Central memory CD8-positive, alpha-beta T cell (primary cell): ENCODE measurements at places on chromosomes 4 and X.

DNA sequence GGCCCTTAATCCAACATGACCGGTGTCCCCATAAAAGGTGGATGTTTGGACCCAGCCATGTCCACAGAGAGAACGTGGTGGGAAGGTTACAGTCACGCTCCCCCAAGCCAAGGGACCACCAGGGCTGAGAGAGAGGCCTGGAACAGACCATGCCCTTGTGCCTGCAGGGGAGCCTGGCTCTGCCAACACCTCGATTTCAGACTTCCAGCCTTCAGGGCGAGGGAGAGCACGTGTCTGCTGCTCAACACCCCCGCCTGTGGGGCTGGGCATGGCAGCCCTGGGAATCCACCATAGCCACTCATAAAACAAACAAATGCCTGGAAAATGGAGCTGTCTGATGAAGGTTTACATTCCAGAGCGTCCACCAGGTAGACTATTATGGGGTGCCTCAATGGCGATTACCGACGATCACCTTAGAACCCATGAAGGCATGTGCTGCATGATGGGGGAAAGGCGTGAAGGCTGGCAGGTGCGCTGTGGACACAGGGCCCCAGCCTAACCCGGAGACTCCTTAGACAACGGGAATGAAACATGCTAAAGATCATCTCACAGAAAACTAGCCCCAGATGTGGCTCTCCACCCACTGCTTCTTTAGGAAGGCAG lies 42.3 kb upstream of the HMX1 start:
- no peak for DNase-seq
- no peaks in the 10 kb centered on the region for H3K36me3 ChIP-seq
- H3K4me1 ChIP-seq, result peaks cover 5% of the 10 kb centered on the region

DNA sequence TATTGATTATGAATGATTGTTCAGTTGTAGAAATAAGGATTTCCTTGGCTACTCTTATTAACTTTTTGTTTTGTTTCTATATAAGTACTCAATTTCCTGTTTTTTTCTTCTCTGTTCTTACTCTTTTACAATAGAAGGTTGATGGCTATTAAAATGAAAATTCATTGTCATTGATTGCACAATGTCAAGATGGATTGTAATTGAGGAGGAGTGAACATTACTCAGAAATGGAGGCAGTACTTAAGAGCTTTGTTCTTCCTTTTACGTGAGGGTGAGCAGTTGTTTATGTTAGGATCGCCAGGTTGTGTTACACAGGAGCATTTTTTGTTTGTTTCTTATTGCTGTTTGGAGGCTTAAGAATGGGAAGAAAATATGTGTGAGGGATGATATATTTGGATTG lies 2062.4 kb downstream of the ARAP2 start:
- no peaks in the 10 kb centered on the region for H3K4me1 ChIP-seq
- H3K4me3 ChIP-seq, result no peak overlapping the region
- H3K36me3 ChIP-seq, result no peaks in the 10 kb centered on the region
- H3K27ac ChIP-seq, result no peak overlapping the region
- no peak for DNase-seq

GRCh38 chrX:101709384-101709783 lies 49.7 kb upstream of the ARMCX2 start:
- peaks cover 2% of the 10 kb centered on the region for H3K36me3 ChIP-seq
- H3K4me1 ChIP-seq, result no peaks in the 10 kb centered on the region
- H3K27ac ChIP-seq, result no peak overlapping the region

DNA sequence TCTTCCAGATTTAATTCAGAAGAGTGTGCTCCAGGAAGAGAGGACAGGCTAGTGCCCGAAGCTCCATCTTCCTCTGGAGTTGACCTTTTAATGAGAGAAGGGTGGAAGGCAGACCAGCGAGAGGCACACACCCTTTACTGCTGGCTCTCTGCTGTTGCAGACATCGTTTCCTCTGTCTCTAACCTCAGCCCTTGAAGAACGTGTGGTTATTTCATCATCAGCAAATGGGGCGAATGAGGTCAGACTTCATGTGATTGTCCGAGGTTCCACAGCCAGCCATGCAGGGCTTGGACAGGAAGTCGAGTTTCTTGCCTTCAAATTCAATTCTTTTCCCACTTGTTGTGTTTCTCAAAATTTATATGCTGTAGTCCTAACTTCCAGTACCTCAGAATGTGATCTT lies 155.2 kb upstream of the MSX1 start:
- no peaks in the 10 kb centered on the region for H3K27me3 ChIP-seq
- H3K36me3 ChIP-seq, result no peaks in the 10 kb centered on the region
- no peak for DNase-seq
- no peaks in the 10 kb centered on the region for H3K4me1 ChIP-seq
- H3K4me3 ChIP-seq, result no peak overlapping the region
- H3K27ac ChIP-seq, result no peak overlapping the region

DNA sequence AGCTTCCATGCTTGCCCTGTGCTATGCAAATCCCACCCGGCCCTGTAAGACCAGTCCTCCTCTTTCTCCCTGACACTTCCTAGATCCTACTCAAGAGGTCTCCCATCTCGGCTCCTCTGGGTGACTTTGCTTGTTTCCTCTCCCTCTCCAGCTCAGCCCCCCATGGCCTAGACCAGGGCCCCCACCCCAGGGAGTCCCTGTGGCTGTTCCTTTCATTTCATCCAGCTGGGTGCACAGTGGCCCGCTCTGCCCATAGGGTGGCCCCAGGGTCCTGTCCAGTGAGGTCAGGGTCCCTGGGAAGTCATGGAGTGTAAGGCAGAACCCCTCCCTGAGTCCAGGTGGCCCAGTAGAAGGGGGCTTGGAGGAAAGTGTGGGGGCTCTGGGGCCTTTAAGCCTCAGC lies 52.3 kb upstream of the NKX1-1 start:
- no peak overlapping the region for H3K27ac ChIP-seq
- H3K4me1 ChIP-seq, result no peaks in the 10 kb centered on the region

- peaks cover under 1% of the 10 kb centered on the region for H3K36me3 ChIP-seq
- H3K27ac ChIP-seq, result peak overlapping the region; percentile 55
- no peak overlapping the region for H3K4me3 ChIP-seq
- no peaks in the 10 kb centered on the region for H3K27me3 ChIP-seq
Measured at GRCh38 chr4:5755161-5755560, 44.2 kb downstream of the EVC start.

DNA sequence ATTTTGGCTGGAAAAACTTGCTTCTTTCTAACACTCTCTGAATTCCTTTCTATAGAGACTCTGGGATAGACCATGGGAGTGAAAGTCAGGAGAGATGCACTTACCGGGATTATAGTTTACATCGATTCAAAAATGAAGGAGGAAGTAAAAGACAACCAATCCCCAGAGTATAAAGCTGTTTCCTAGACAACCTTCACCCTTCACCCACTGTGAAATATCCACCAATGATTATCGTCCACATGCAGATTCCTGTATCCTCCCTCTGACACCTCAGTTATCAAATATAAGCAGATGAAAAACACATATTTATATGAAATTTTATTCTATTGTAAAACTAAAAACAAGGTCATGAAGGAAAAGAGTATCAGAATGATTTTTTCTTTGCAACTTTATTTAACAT lies 258.8 kb upstream of the GK2 start:
- H3K36me3 ChIP-seq, result no peaks in the 10 kb centered on the region
- no peaks in the 10 kb centered on the region for H3K4me1 ChIP-seq
- no peak for DNase-seq
- peaks cover 6% of the 10 kb centered on the region for H3K27me3 ChIP-seq
- no peak overlapping the region for H3K4me3 ChIP-seq

- H3K4me3 ChIP-seq, result no peak overlapping the region
- H3K36me3 ChIP-seq, result no peaks in the 10 kb centered on the region
- no peak for DNase-seq
- H3K27ac ChIP-seq, result no peak overlapping the region
- H3K27me3 ChIP-seq, result no peaks in the 10 kb centered on the region
Measured at GRCh38 chr4:33334416-33334815, 2614.2 kb downstream of the PCDH7 start.

GRCh38 chrX:36501169-36501702 lies 506.9 kb upstream of the FAM47C start:
- peaks cover 3% of the 10 kb centered on the region for H3K36me3 ChIP-seq
- H3K27me3 ChIP-seq, result no peaks in the 10 kb centered on the region
- no peak overlapping the region for H3K4me3 ChIP-seq
- H3K27ac ChIP-seq, result no peak overlapping the region
- no peak for DNase-seq
- H3K4me1 ChIP-seq, result no peaks in the 10 kb centered on the region

GRCh38 chr4:155444721-155445120 lies 68.0 kb upstream of the MAP9 start:
- DNase-seq, result no peak
- H3K4me3 ChIP-seq, result no peak overlapping the region
- no peaks in the 10 kb centered on the region for H3K36me3 ChIP-seq
- H3K27ac ChIP-seq, result no peak overlapping the region
- peaks cover 24% of the 10 kb centered on the region for H3K27me3 ChIP-seq
- no peaks in the 10 kb centered on the region for H3K4me1 ChIP-seq

GRCh38 chr4:57719456-57719855 lies 609.3 kb upstream of the IGFBP7 start:
- no peak overlapping the region for H3K27ac ChIP-seq
- no peak overlapping the region for H3K4me3 ChIP-seq
- no peaks in the 10 kb centered on the region for H3K36me3 ChIP-seq

DNA sequence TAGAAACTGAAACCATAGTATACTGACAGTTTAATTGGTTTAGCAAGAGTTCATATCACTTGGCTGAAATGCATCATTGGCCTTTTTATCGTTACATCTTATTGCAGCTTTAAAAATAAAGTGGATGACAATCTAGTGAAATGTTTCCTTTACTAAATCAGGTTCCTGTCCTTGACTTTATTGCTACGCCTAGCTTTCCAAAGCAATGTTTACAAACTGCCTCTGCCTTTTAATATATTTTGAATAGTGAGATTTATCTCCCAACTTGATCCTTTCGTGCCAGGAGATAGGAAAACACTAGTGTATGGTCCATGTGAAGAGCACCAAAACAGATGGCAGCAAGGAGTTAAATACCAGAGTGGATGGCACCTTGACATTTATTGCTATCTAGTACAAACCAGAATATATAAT lies 67.0 kb downstream of the GPC3 start:
- no peak overlapping the region for H3K4me3 ChIP-seq
- H3K27ac ChIP-seq, result no peak overlapping the region
- H3K4me1 ChIP-seq, result peaks cover 7% of the 10 kb centered on the region
- H3K36me3 ChIP-seq, result no peaks in the 10 kb centered on the region

DNA sequence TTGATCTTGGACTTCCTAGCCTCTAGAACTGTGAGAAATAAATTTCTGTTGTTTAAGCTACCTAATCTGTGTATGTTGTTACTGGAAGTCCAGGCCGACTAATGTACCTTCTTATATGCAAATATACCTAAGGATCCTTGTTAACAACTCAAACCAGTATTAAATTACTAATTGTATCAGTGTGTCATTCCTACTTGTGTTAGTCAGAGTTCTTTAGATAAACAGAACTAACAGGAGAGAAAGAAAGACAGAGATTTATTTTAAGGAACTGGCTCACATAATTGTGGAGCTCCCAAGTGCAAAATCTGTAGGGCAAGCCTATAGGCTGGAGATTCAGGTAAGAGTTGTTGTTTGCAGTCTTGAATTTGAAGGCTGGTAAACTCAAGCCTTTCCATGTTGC lies 120.0 kb downstream of the ADGRL3 start:
- H3K36me3 ChIP-seq, result no peaks in the 10 kb centered on the region
- no peak overlapping the region for H3K27ac ChIP-seq
- DNase-seq, result no peak
- no peak overlapping the region for H3K4me3 ChIP-seq
- no peaks in the 10 kb centered on the region for H3K4me1 ChIP-seq
- no peaks in the 10 kb centered on the region for H3K27me3 ChIP-seq

DNA sequence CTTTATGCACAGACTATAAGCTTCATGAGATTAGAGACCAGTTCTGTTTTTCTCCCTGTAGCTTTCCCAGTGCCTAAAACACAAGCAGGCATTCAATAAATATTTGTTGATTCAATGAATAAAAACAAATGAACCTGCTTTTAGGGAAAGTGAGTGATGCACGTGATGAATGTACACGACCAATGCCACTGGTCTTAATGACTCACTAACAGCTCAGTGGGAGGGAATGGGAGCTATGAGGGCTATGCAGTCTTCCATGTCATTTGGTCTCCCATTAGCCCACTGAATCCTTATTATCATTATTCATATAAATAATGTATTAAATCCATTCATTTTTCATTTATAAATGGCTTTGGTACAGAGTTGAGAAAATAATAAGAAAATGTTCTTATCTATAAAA lies 247.4 kb downstream of the FBXO8 start:
- H3K4me1 ChIP-seq, result no peaks in the 10 kb centered on the region
- no peak overlapping the region for H3K4me3 ChIP-seq
- H3K27me3 ChIP-seq, result no peaks in the 10 kb centered on the region
- peaks cover 1% of the 10 kb centered on the region for H3K36me3 ChIP-seq

GRCh38 chr4:61335241-61335763 lies 135.2 kb downstream of the ADGRL3 start:
- no peaks in the 10 kb centered on the region for H3K4me1 ChIP-seq
- H3K27me3 ChIP-seq, result no peaks in the 10 kb centered on the region
- H3K36me3 ChIP-seq, result no peaks in the 10 kb centered on the region
- no peak overlapping the region for H3K4me3 ChIP-seq
- no peak overlapping the region for H3K27ac ChIP-seq

GRCh38 chr4:174505892-174506291 lies 16.4 kb downstream of the HPGD start:
- no peaks in the 10 kb centered on the region for H3K4me1 ChIP-seq
- H3K36me3 ChIP-seq, result no peaks in the 10 kb centered on the region
- H3K4me3 ChIP-seq, result no peak overlapping the region
- no peaks in the 10 kb centered on the region for H3K27me3 ChIP-seq

DNA sequence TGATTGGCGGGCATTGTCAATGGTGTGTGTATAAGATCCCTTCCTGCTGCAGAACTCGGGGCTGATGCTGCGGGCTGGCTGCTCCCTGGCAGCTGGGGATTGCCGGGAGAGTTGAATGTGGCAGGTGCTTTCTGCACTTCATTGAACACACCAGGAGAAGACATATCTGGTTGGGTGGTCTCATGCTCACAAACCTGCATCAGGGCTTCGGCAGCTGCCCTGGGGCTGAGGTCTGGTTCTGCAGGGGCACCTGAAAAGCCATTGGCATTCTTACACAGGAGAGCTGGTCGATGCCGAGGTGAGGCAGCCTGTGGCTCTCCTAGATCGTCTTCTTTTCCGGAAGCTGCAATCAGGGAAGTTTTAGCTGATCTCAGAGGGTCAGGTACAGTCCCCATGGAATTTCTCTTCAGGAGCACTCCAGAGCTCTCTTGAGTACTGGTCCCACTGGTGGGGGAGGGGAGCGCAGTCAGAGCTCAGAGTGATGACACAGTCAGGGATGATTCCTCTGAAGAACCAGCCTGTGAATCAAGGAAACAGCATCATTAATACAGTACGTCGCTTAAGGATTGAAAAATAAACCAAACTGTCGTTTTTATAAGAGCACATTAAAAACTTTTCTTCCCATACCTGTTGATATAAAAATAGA lies 57.8 kb downstream of the GPRIN3 start:
- H3K4me1 ChIP-seq, result peaks cover 47% of the 10 kb centered on the region
- peaks cover 36% of the 10 kb centered on the region for H3K36me3 ChIP-seq
- H3K4me3 ChIP-seq, result no peak overlapping the region
- DNase-seq, result no peak
- no peak overlapping the region for H3K27ac ChIP-seq

GRCh38 chr4:64880557-64880956 lies 471.3 kb upstream of the TECRL start:
- H3K4me3 ChIP-seq, result no peak overlapping the region
- no peaks in the 10 kb centered on the region for H3K27me3 ChIP-seq
- no peaks in the 10 kb centered on the region for H3K4me1 ChIP-seq
- H3K27ac ChIP-seq, result no peak overlapping the region
- no peaks in the 10 kb centered on the region for H3K36me3 ChIP-seq

- no peaks in the 10 kb centered on the region for H3K36me3 ChIP-seq
- H3K4me1 ChIP-seq, result no peaks in the 10 kb centered on the region
- no peak overlapping the region for H3K27ac ChIP-seq
- H3K27me3 ChIP-seq, result no peaks in the 10 kb centered on the region
- no peak for DNase-seq
- no peak overlapping the region for H3K4me3 ChIP-seq
Measured at GRCh38 chr4:148735432-148736155, 293.4 kb upstream of the NR3C2 start.
